ENCODE measurements at places on chromosomes 7 and 10. TPM values are rescaled to one million over a fixed set of nuclear protein-coding genes. Genes with fewer than 3 reads are reported as not detected.

DNA sequence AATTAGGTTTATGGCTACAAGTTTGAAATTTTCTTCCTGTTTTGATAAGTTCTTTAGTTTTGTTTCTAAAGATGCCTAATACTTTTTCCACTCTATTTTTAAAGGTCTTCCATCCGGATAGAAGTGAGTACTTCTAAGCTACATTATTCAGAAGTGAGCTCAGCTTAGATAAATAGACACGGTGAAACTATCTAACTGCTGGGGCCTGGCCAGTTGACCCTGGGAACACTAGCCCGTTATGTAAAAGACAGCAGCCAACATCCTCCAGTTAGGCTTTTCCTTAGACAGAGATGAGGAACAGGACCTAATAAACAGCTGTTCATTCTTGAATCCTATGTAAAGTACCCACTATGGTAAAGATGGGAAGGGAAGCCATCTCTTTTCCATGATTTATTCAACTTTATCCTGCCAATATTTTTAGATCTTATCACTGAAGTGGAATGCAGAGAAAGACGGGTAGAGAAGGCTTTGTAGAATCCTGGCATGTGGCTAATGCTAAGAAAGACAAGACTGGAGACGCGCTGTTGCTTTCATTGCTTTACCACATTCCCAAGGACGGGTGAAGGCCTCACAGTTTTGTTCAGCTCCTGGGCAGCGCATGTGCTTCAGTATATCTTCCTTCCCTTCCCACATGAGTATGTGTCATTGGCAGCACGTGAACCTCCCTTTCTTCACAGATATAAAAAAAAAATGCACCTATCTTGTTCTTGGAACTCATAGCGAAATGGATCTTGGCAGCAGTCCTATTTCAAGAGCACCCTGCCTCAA is 340.0 kb upstream of the MEOX2 start:
- no peak for ATAC-seq

DNA sequence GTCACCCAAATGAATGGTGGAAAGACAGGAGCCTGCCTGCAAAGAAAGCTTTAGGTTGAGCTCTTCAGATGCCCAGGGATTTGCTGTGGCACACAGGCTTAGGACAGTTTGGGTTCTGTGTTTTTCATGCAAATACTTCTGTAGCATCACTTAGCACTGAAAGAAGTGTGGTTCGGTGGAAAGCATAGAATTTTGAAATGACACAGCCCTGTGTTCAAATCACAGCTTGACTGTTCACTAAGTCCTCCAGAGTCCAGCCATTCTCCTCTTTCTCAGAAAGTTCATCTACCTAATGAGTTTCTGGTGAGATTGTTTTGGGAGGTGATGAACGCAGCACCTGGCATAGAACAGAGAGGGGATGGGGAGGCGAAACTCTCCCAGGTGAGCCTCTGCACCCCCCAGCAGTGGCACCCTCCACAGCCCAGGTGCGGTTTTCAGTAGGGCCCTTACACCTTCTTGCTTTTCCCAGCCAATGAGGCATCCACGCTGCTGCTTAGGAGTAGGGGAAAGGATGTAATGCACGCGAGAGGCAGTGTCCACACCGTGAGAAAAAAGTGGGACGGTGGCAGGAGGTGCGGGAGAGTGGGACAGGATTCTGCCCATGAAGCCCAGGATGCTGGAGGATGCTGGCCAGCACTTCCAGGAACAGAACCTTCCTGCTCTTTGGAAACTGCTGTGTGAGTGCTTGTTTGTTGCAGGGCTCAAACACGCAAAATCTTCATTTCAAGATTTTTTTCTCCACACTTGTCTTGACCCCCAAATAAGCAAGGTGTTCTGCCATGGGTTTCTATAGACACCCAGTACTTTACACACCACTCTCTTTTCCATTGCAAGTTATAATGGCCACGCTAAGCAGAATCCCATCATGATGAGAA is 11.6 kb downstream of the EN2 start:
- ATAC-seq, result no peak

The ATOH7 gene
- 0.46 TPM for total RNA-seq

- no peak for ATAC-seq
Measured at GRCh38 chr10:121245754-121246153, 352.5 kb downstream of the FGFR2 start.

DNA sequence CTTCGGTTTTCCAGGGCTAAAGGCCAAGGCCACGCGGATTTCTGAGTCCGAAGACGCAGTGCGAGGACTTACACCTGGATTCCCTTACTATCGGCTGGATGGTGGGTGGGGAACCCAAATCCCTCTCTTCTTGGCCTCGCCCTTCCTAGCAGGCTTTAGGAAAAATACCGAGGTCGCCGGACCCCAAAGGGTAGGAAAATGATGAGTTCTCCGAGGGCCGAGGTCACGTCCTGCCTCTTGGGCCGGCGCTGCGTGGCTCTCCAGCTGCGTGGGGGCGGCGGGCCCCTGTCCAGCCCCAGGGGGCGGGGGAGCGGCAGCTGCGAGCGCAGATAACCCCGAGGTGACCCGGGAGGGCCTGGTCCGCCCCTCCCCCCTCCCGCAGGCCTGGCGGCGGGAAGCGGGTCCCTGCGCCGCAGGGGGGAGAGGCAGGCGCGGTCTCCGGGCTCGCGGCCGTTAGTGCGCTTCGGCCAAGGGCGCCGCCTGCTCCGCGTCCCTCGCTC is 805 bp upstream of the HMX3 start:
- ATAC-seq, result peak; percentile 19

GRCh38 chr10:24465891-24466818 is 257.2 kb downstream of the KIAA1217 start:
- peak; percentile 51 for ATAC-seq

DNA sequence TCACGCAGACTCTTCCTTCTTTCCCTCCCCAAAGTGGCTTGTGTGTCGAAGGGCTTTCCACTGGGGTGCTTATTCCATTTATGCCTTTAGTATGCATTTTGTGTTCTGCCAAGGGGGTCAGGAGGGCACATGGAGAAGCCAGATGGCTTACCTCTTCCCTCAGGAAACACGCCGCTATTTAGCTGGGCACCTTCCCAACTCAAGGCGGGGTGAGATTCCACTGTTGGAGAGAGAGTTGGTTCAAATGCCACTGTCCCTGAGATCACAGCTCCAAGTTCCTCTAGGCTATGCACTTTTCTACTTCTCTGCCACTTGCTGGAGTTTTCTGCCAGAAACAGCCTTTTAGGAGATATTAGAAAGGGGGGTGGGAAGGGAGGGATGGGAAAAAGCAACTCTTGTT is 1091.8 kb downstream of the LRMDA start:
- ATAC-seq, result no peak

DNA sequence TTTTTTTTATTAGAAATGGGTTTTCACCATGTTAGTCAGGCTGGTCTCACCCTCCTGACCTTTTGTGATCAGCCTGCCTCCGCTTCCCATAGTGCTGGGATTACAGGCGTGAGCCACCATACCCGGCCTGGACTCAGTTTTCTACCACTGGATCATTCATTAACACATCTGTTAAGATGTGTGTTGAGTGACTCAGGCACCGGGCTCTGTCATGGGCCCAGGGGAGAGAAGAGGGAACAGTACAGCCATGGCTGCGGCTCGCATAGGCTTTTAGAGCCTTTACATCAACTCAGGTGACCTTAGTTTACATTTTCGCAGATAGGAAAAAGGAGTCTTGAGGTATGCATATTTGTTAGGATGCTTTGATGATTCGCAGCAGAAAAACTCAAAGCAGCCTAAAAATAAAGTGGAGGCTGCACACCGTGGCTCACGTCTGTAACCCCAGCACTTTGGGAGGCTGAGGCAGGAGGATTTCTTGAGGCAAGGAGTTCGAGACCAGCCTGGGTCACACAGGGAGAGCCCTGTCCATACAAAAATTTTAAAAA is 3.1 kb upstream of the ARPC1B start:
- ATAC-seq, result no peak

DNA sequence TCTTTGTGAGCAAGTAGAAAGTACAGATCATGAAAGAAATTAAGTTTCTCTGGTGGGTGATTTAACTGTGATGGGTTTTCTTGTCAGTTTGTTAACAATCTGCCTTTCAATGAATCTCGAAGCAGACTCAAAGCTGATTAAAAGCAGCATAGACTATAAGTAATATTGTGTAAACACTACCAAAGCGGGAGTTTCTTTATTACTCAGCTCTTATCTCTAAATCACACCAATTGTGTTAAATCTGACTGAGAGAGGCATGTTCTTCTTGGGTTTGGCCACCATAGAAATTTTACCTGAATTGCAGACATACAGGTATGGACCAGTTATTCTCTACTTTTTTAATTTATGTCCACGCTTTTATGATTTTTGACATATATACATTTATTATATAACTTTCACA is 65.2 kb downstream of the DKK1 start:
- ATAC-seq, result no peak

The CALHM3 gene
- not detected for total RNA-seq

DNA sequence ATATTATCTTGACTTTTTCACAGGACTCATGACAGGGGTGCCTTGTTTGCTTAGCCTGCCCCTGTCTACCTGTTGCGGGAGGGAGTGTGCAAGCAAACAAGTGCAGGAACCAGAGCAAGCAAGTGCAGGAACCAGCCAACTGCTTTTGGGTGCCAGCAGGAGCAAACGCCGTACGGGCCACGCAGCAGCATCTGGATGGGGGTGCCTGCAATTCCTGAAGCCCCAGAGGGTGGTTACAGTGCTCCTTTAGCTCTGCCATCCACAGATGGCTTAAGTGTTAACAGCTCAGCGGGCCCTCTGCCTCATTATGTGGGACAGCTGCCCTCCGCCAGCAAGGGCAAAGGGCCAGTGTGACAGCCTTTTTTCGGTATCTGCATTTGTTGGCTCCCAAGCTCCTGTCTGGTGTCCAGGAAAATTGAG is 83.5 kb downstream of the MICU1 start:
- ATAC-seq, result no peak

GRCh38 chr7:840001-840600 is 7.8 kb downstream of the SUN1 start:
- no peak for ATAC-seq

DNA sequence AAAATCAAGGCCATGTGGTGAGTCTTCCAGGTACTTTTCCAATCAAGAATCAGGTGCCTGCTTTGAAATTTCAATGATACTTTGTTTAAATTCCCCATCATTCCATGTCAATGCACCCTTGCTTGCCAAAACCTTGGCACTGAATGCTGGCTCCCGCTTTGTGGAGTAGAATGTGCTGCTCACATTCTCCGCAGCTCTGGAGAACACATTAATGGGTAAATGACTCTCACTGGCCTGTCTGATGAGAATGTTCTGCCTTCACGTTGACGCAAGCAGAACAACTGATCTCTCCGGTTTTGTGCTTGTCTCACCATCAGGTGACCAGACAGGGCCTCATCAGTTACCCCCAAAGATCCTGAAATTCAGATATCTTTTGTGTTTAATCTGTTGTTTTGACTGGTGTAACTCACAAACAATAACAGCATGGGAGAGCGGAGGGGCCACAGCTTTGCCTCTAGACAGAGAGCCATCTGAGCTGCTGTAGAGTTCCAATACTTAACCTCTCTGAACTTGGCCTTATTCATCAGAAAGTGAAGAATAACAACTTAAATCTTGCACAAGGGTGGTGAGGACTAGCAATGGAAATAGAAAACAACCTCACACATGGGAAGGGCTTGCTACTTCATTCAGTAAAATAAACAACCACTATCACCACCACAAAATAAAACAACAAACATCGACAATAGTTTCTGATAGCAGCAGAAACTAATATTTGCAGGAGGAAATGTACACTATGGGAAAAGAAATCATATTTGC is 276.9 kb upstream of the IGFBP3 start:
- ATAC-seq, result no peak

The OGDHL gene
- total RNA-seq, result 47.1 TPM

DNA sequence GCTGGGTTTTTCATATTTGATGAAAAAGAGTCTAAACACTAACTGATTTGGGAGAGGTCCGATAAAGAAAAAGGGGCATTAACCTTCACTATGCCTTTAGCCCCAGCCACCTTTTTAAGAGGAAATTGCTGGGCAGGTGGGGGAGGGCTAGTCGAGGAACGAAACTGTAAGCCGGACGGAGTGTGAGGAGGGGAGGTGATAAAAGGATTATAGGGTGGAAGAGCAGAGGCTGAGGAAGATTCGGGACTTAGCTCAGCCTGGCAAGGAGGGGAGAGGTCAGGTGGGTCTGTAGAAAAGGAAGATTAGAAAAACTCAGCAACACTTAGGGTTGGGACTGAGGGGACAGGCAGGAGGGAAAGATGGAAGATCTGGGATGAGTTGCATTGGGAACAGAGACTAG is 77.0 kb downstream of the TSPAN12 start:
- ATAC-seq, result no peak

DNA sequence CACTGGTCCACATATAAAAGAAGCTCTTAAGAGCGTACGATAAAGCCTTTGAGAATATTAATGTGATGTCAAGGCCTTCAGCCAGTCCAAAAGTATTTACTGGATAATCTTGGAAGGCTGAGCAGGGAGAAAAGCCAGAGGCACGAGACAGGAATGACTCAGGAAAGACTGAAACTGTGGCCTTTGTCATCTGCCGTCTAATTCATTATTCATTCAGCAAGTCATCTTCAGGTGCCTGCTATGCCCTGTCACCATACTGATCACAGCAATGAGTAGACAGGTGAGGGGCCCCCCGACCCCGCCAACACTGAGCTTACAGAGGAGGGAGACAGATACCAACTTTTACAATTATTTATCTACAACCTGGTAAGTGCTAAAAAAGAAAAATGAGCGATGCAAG is 78.9 kb downstream of the VOPP1 start:
- ATAC-seq, result peak; percentile 68

The LLCFC1 gene
- total RNA-seq, result 0.85 TPM

The MYOZ1 gene
- total RNA-seq, result 0.64 TPM

The GPR85 gene
- 12.6 TPM for total RNA-seq

DNA sequence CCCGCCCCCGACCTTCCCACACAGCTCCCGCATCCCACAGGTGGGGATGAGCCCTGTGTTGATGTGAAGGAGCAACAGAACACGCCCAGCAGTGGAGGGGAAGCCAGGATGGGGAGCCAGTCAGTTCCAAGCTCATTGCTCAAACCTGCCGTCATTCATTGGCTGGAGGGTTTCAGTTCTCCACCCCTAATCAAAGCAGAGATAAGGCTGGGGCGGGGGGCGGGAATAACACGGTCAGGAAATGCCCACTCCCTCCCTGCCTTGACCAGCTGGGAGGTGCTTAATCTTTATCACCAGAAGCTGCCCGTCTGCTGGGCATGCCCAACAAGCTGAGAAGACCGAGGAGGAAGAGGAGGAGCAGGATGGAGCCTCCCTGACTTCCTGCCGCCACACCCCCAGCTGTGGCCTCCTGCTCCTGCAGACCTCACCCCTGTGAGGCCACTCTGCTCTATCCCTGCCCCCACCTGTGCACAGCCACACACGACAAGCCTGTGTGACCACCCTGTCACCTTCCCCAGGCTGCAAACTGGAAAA is 265.1 kb downstream of the ZEB1 start:
- ATAC-seq, result no peak

DNA sequence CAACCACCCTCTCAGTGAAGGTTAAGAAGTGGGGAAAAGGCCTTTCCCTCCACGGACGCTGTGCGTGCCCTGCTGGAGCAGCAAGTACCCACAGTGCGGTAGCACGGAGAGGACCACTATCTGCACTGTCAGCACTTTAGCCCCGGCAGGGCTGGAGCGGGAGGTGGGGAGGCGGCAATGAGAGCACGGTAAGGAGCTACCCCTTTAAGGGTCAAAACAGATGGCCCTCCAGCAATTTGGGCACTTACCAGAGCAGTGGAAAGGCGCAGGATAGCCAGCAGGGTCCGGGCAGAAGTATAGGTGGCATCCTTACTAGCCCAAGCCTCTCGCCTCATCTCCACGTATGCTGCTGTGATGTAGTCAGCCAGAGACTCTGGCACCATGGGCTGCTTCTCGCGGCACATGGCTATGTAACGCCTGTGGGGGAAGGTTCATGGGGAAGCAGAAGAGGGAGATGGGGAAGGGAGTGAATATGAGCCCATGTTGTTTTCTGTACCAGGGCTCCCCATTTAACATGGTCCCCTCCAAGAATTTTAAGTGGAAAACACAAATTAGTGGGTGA is 5.2 kb downstream of the COPS6 start:
- ATAC-seq, result no peak

Data from motor neuron (in vitro differentiated cells).